ENCODE measurements at places on chromosomes 6 and 20.

DNA sequence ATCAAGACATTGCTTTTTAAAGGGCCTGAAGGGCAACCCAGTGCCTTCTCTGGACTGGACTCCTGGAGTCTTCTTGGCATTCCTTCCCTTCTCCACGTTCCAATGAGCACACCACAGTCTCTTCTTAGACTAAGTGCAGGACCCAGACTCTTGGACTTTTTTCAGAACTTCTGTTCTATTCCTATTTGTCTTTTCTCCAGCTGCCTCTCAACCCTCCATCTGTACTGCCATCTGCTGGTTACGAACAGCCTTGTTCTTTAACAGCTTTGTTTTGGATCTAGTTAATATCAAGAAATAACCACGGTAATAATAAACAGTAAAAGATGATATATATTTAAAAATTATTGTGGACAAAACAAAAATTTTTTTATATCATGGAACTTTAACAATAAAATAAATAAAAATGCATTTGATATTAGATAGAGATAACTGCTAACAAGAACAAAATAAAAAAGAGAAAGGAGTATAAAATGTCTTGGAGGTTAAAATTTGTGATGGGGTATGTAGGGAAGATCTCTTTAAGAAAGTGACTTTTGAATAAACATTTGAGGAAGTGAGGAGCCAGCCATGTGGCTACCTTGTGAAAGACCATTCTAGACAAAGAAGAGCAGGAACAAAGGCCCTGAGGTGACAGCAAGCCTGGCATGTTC, 105.1 kb upstream of the HCRTR2 start:
- peak; percentile 14 for DNase-seq

DNA sequence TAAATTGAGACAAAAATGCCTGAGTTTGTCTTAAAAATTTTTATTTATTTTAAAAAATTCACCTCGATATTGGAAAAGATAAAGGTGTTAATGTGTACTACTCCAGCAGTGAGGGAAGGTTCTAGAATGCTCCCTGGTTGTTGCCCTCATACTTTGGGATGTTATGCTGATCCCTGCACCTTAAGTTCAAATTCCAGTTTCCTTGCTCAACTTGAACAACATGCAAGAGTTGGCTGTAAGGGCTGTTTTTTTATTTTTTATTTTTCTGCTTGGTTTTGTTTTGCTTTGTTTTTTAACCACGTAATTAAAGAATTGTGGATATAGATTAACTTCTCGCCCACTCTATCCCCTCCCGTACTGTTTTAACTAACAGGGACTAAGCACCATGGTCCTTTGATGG, 158.7 kb upstream of the CITED2 start:
- DNase-seq, result no peak

- no peak for DNase-seq
These were observed 84.6 kb downstream of the ELOVL4 start for GRCh38 chr6:79862711-79863110.

GRCh38 chr6:117605169-117605826, 3.0 kb upstream of the GOPC start:
- DNase-seq, result peak; percentile 56

- peak; percentile 86 for DNase-seq
These were observed 10.9 kb upstream of the LPIN3 start for GRCh38 chr20:41329435-41330342.

GRCh38 chr20:34861386-34862084, 11.1 kb downstream of the GGT7 start:
- DNase-seq, result no peak

DNA sequence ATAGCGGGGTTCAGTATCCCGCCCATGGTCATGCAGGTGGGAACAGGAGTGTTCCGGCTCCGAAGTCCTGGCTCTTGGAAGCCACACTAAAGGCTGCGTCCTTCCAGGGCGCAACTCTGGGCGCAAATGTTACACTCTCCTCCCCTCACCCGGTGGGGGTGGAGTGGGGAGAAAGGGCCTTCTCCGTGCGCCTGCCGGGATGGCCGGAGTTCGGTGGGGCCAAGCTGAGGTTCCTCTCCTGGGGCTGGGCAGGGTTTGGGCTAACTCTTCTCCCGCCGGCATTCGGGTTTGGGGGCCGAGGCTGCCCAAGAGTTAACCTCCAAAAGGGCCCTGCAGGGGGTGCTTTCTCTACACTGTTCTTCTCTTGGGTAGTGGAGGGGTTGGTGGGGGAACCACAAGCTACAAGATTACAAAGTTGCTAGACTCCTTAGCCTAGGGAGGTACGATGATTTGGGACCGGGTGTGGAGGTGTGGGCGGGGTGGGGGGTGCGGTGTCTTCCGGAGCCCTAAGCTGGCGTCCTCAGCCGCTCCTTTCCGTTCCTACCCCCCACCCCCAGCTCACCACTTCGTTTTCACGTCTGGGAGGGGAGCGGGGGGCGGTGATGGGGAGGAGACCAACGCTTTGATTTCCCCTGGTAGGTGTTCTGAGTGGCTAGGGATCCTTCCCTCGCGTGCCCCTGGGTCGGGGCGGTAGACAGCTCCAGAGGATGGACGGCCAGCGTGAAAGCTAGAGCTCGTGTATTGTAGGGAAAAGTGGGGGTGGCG, 12.3 kb downstream of the NRN1 start:
- DNase-seq, result no peak

GRCh38 chr6:158358450-158359077, 46.3 kb downstream of the TULP4 start:
- DNase-seq, result no peak

- no peak for DNase-seq
These were observed 12.2 kb downstream of the DUSP15 start for GRCh38 chr20:31857861-31858759.

DNA sequence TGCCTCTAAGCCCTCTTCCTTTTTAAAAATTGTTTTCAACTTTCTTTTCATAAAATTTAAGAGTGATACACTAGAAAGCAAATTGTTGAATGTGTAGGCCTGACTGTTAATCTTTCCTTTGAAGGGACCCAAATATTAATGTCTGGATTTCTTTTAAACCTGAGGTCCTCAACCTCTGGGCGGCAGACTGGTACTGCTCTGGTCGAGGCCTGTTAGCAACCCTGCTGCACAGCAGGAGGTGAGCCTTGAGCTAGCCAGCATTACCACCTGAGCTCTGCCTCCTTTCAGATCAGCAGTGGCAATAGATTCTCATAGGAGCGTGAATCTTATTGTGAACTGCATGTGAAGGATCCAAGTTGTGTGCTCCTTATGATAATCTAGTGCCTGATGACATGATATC, 191.2 kb downstream of the MANEA start:
- DNase-seq, result no peak

DNA sequence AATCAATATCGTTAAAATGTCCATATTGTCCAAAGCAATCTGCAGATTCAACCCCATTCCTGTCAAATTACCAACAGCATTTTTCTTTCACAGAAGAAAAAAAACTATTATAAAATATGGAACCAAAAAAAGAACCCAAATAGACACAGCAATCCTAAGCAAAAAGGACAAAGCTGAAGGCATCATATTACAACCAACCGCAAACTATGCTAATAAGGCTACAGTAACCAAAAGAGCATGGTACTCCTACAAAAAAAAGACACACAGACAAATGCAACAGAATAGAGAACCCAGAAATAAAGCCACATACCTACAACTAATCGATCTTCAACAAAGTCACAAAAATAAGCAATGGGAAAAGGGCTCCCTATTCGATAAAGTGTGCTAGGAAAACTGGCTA, 49.2 kb downstream of the RNGTT start:
- DNase-seq, result no peak

GRCh38 chr20:46058599-46059281, 29.7 kb downstream of the SLC12A5 start:
- no peak for DNase-seq
